ENCODE measurements at places on chromosomes 6 and 20.
A peak's percentile ranks its signal among the peaks of the same experiment; 100 is the strongest.

GRCh38 chr20:31906001-31906400, 35.6 kb downstream of the TTLL9 start:
- no peak for DNase-seq

DNA sequence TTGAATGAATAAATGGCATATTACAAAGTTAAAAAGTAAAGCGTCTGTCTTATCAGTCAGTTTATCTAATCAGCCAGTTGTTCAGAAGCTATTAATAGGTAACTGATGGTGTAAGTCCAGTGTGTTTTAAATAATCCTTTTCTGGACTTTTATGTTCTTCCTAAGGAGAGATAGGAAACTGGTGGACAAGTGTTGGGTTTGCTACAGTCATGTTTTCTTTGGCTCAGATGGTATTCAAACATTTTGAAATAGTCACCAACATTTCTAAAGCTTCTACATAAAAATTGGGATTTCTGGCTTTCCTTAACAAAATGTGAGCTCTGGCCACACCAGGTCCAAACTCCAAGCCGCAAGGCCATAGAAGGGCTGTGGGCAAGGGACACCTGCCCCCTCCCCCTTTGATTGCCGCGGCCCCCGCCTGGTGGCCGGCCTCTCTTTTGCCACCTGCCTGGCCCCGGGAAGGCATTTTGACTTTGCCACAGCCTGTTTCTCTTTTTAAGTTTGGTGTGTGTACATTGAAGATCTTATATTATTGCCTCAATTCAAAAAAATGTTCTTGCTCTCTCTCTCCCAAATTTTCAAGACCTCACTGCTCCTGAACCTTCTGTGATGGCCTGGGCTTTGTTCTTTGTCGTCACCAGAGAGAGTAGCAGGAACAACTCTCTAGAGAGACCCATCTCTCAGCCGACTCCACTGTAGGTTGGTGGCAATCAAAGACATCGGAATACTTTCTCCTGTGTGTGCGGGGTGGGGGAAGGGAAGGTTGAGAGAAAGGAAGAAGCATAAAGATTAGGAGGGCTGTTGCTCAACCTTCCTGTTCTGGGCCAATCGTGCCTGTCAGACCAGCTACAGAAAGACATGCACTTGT, 84.0 kb upstream of the ZNF217 start:
- no peak for DNase-seq

- no peak for DNase-seq
Measured at GRCh38 chr20:61753316-61753942, 312.3 kb downstream of the TAF4 start.

DNA sequence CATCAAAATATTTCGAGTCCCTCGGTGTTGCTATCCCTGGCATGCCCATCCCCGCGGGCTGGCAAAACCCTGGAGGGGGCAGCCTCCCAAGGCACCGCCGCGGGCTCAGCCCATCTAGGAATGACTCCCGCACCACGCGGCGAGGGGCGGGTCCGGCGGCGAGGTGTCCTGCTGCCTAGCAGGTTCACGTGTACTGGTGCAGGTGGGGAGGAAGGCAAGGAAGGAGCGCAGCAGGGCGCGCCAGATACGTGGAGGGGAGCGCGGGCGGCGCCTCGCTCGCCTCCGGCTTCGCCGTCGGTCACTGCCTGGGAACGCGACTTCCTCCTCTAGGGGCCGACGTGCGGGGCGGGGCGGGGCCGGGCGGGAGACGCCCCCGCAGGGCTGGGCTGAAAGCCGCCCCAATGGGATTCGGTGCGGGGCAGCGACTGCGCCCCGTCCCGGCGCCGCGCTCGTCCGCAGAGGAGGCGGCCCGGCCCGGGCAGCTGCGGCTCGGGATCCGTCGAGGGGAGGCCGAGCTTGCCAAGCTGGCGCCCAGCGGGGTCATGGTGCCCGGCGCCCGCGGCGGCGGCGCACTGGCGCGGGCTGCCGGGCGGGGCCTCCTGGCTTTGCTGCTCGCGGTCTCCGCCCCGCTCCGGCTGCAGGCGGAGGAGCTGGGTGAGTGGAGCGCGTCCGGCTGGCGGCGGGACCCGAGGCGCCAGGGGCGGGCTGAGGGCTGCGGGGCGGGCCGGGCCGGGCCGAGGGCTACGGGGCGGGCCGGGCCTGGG, at the start of gene DCBLD1:
DCBLD1 (plus strand) TSS at position 435 of the 764 bp plus-strand sequence; CDS start at position 543, 108 bp downstream.
- DNase-seq, result peak; percentile 90

- DNase-seq, result no peak
Measured at GRCh38 chr6:120198033-120198432, 848.5 kb upstream of the MAN1A1 start.

DNA sequence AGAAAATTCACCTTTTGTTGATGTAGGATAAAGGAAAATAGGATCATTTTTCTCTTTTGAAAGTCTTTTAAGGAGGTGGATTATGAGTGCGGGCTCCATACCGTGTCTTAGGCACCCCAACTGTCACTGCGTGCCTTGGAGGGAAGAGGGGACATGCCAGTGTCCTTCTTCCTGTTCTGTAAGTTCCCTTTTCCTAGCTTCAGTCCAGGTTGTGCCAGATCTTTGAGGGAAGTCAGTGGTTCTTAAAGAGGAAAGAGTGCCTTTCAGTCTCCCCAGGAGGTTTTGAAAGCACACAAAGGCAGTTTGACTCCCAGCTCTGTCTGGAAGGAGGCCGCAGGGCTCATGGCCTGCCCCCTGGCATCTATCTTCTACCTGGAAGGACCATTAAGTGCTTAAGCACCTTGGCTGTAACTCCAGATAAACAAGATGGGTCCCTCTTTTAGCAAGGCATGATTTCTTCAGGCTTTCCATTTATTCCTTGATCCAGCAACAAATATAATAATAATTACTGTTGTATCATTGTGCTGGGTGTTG, 13.0 kb downstream of the EFCAB8 start:
- no peak for DNase-seq

- no peak for DNase-seq
Measured at GRCh38 chr6:71965404-71965803, 79.1 kb downstream of the RIMS1 start.

DNA sequence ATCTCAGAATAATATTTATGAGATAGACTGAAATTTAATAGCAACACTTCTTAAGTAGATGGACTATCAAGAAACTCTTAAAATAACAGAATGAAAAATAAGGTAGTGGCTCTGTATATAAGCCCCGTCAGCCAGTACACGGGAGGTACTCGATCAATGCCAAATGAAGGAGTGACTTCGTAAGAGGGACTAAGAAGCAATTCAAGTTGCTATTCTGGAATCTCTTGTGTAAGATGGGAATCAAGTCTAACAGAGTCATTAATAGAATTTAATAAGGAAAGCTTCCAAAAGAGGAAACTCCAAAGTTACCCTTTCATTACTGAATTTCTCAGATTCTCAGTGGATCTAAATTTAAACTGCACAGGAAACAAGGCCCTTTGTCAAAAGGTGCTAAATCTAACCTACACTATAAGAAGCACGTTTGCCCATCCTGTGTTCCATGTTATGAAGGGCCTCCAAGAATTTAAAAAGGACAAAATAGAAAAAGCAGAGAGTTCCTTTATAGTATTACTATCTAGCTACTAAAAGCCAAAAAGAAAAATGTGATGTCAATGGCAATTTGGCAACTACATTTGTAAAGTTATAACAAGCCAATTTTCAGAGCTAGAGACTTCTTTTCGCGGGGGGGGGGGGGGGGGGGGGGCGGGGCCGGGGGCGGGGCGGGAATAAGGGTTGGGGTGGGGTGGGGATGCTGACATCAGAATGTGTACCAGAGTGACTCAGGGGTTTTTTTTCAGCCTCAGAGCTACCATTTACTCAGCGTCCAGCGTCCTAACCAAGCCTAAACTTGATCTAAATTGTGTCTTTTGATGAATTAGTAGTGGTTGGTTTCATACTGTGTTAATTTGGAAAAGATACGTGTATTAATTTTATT, 200.6 kb downstream of the GMPR start:
- no peak for DNase-seq

Measured in Right ventricle myocardium inferior (tissue), 1 donor.